HepG2 (cell line): ENCODE measurements at places on chromosomes 1 and 21.

- DNase-seq = no peak
Measured at GRCh38 chr1:225739542-225740107, 38.0 kb upstream of the SRP9 start.

- DNase-seq = no peak
Measured at GRCh38 chr1:108049178-108049819, 84.3 kb upstream of the VAV3 start.

GRCh38 chr21:36330904-36331303, 10.9 kb downstream of the MORC3 start:
- DNase-seq = peak; percentile 51

DNA sequence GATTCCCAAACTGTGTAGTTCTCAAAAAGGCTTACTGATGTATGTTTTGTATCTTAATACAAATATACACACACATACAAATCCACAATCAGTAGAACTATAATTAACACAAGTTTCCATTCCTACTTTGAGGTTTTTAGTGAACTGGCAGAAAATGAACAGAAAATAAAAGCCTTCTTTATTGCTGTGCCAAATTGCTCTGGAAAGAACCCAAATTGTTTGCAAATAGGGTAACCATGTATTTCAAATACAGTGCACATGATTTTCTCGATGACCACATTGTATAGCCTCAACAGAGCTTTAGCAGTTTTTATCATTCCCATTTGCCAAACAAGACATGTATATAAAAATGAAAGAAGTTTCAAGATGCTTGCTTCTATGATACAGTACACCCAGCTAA, 173.3 kb downstream of the COL24A1 start:
- no peak for DNase-seq

DNA sequence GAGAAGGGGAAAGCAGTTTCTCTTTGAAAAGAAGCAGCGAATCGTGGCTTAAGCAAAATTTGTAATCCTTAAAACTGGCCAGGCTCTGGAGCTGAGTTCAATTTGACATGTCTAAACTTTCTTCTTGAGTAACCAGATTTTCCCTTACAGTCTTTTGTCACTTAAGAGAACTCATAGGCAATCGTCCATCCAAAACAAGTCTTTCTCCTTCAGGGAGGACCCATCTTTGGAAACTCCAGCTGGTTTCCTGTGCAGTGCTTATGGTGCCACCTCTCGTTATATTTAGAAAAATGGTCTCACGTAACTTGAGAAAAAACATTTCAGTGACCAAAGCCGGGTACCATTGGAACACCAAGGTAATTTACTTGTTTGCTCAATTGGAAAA, 1.8 kb upstream of the PTTG1IP start:
- DNase-seq = no peak

- no peak for DNase-seq
Measured at GRCh38 chr1:3061566-3061965, 7.4 kb upstream of the PRDM16 start.

- DNase-seq = no peak
Measured at GRCh38 chr1:93338387-93339146, 7.1 kb upstream of the DR1 start.

- DNase-seq = no peak
Measured at GRCh38 chr1:16218014-16218673, 5.7 kb upstream of the ARHGEF19 start.

- DNase-seq = no peak
Measured at GRCh38 chr1:23337869-23338268, 6.2 kb downstream of the HNRNPR start.

DNA sequence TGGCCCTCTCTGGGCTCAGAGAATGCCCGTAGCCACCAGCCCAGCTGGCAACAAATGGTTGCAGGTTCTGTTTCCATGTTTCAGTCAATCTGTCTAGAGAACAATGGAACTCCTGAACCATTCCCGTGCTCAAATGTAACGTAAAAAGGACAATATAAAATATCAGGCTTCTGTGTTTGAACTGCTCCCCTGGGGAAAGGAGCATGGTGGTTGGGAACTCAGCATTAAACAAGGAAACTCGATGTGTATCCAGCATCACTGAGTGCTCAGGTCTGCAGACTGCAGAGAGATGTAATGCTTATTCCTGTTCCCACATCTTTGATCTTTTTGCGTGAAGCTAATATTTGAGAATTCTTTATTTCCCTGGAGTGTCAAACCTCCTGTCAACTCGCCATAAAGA, 326.5 kb downstream of the KIF26B start:
- no peak for DNase-seq

DNA sequence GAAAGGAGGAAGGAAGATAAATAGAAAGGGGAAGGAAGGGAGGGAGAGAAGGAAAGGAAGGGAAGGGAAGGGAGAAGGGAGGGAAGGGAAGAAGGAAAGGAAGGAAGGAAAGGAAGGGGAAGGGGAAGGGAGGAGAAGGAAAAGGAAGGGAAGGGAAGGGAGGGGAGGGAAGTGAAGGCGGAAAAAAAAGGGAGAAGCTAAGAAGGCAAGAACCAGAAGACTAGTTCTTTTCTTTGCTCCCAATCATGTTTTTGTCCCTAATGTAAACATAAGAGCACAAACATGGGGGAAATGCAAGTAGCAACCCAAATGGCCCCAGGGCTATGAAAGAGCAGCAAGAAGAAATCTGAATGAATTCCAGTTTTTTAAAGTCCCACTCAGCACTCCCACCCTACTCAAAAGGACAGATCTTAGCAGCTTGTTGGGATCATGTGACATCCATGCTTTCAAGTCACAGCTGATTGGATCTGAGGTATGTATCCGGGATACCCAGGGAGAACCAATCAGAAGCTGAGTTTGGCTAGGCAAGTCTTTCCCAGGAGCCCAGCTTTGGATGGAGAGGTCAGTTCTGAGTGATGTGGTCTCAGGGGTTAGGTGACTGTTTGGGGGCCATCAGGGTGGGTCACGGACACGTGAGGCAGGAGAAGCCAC, 24.2 kb upstream of the FHAD1 start:
- no peak for DNase-seq

DNA sequence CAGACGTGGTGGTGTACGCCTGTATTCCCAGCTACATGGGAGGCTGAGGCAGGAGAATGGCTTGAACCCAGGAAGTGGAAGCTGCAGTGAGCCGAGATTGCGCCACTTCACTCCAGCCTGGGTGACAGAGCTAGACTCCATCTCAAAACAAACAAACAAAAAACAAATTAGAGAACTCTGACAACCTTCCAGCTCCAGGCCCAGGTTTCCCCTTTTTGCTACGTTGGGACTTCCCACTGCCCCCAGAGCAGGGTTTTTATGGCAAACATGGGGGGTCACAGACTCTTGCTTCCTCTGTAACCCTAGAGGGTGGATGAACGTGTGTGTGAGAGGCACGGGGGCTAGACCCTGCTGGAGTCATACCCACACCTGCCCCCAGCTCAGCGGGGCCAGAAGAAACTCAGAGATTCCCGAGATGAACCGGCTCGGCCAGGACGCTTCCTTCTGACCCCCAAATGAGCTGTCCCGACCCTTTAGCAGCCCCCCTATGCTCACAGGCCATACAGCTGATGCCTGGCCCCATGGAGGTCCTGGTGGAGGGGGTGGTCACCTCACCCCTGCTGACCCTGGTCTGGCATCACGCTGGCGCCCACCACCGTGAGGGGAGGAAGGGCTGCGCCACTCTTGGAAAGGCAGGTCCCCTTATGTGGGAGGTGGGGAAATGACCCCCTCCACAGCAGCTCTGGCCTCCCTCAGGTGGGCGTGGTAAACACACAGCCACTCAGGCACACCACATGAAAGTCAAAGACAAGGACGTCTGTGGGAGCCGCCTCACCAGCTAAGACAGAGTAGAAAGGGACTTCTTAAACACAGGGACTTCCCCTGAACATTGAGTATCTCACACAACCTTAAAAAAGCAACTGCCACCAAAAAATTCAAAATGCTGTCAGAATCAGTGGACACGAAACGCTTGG, 7.1 kb downstream of the GPR157 start:
- DNase-seq = no peak

- DNase-seq = no peak
Measured at GRCh38 chr1:24426744-24427544, 11.3 kb downstream of the NIPAL3 start.

- no peak for DNase-seq
Measured at GRCh38 chr1:116693759-116694480, 26.4 kb upstream of the IGSF3 start.

DNA sequence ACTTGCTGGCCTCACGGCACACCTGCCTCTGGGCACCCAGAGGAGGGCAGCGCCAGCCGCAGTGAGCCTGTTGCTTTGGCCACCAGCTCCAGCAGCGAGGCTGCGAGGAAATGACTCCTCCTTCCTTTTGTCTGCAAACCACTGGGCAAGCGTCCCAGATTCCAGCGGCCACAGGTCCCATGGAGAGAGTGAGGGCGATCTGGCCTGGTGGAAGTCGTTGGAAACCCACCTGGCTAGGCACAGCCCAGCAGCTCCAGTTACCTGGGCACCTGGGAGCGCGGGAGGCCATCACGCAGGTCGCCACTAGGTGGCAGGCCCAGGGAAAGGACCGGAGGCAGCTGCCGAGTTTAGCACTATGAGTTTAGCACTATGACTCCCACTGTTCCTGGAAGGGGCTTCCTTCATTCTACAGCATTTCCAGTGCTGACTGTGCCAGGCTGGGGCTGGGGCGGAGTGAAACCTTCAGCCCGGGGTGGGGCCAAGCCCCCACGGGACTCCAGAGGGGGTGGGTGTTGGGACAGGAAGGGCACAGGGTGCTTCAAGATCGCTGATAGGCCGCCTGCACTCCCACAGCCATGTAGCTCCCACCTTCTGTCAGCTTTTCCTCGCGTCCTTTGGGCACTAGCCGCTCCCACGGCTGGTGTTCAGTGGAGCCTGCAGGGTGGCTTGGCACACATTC, 1.1 kb upstream of the ESPN start:
- no peak for DNase-seq

DNA sequence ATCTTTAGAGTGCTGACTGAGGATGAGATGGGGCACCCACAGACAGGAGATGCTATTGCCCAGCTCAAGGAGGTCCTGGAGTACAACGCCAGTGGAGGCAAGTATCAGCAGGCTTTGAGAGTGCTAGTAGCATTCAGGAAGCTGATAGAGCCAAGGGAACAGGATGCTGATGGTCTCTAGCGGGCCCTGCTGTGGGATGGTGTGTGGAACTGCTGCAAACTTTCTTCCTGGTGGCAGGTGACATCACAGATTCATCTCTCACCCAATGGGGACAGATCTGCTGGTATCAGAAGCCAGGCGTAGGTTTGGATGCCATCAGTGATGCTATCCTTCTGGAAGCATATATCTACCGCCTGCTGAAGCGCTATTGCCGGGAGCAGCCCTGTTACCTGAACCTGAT, 609.8 kb upstream of the NCAM2 start:
- DNase-seq = no peak

- no peak for DNase-seq
Measured at GRCh38 chr1:42524330-42524729, 61.2 kb downstream of the CCDC30 start.

GRCh38 chr1:64898107-64898861, 68.1 kb downstream of the JAK1 start:
- peak; percentile 91 for DNase-seq
